GDM1 (cell line): ENCODE measurements at places on chromosomes 1 and 21.

DNA sequence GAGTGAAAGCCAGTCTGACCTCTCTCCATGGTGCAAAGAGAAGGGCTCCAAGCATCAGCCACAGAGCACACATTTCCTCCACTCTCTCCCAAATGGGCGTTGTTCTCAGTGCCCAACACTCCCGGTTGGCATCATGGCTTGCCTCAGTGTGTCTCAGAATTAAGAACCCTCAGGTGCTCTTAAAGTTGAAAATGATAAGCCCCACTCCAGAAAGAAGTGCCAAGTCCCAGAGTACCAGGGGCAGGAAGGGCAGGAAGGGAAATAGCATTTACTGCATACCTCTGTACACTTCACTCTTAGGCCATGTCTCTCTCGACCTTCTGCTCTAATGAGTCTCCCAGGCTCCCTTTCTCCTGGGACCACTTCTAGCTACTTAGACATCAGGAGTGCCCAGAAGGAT lies 15.2 kb upstream of the ARHGEF2 start:
- no peak for DNase-seq

DNA sequence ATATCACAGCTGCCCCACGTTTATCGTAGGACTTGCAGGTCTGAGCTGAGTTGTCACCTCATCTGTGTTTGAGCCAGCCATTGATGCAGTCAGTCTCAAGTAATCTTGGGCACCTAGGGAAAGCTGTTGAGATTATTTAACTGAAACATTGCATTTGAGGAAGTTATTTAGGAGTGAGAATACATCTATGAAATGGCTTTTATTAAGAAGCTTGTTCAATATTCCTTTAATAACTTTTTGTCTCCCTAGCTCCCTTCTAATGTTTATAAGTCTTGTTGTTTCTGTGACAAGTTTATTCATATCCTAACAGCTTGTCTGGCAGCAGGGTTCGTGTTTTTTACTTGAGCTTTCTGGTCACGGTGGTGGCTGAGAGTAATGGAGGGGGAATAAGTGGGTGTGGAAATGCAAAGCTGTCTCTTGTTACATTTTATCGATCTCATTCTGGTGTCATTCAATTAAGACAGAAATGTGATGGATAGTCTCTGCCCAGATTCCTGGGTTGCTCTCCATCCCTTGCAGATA lies 555.9 kb downstream of the USP25 start:
- DNase-seq, result no peak

DNA sequence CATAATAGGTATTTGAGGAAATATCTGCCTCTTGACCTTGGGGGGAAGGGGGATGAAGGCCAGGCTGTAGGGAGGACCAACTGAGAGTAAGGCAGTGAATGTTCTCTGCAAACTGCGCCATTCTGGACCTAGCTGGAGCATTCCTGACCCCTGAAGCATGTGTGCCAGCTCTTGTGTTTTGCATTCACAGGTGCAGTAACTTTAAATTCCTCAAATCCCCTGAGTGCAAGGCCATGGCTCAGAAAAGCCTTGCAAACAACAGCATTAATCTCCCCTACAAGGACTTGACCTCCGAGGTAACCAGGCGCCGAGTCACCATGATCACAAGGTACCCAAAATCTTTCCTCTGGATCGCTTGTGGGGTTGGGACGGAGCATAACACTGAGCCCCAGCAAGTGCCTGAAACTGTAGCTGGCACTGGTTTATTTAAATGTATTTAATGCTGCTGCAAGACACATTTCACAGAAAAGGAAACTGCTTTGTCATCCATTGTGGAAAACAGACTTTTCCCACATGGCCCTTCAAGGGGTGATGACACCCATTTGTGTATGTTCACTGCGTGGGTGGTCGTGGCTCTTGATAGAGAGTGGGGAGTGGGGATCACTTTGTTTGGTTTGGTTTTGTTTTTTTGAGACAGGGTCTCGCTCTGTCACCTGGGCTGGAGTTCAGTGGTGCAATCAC lies 1.7 kb downstream of the MYOCOS start:
- DNase-seq, result no peak

GRCh38 chr1:229295745-229296144 lies 24.8 kb downstream of the RAB4A start:
- no peak for DNase-seq

DNA sequence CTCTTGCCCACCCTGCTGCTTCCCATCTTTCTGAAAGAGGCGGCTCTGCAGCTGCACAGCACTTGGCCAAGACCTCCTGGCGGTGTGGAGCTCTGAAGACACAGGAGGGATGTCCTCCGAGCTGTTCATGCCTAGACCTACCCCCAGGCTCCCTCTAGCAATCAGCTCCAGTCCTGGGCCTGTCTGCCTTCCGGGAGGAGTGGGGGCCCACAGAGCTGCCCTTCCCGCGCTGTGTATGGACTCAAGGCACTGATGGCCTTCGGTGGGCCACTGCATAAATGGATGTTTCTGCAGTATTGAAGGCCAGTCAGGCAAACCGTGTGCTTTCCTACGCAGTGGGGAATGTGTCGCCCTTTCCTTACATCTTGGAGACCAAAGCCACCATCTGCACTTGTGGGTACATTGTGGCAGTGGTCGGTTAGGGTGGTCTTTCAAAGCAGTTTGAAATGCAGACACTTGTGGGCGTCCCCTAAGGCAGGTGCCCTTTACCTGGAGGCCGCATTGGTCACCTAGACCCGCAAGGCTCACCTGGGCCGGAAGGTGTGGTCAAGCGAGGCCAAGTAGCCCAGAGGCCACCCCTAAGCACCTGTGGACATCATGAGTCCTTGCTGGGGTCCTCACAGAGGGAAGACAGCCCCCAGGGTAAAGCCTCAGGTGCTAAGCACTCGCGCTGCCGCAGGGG lies 912 bp upstream of the PKNOX1 start:
- DNase-seq, result no peak

DNA sequence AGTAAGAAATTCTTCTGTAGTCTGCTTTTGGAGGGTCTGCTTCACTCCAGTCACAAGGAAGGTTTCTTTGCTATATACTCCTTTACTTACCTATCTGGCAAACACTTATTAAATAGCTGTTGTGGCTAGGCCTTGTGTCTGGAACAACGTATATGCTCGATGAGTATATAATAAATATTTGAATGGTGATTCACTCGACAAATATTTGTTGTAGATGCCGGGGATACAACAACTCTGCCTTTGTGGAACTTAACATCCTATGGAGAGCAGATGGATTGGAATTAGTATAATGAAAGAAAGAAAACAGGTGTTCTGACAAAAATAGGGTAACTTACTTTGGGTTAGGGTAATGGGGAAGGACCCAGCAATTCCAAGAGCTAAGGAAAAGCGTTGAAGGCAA lies 31.1 kb downstream of the KPNA6 start:
- DNase-seq, result no peak

- DNase-seq, result no peak
Observed at GRCh38 chr1:211683396-211684297, 8.2 kb upstream of the NEK2 start.

DNA sequence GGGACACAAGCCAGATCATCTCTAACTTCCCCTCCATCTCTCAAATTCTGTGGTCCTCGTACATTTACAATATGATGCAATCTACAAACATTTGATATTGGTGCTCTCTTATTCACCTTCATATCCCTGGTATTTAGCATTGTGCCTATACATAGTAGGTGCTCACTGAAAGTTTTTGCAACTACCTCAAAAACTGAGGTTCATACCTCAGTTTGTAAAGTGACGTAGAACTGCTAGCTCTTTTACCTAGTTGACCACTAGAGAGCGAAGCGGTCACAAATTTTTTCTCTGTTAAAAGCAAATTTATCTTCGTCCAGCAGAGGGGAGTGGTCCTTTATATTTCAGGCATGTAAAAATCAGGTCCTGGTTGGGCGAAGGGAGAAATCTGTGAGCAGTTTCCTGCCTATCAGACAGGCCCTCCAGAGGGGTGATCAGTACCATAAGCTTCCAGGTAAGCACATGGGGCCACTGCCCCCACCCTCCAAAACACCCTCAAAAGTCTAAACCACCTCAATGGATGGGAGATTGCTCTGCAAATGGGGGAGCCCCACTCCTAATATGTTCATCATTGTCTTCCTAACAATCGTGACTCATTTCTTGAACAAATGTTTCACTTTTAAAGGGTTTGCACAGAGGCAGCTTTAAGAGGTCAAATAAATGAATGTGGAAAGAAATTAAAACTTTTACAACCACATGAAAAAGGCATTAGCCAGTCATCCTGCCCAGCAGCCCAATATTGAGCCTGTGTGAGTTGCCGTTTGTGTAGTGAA lies 10.6 kb upstream of the HLCS start:
- DNase-seq, result peak; percentile 9

GRCh38 chr21:35829067-35829466 lies 231.3 kb downstream of the SETD4 start:
- no peak for DNase-seq

DNA sequence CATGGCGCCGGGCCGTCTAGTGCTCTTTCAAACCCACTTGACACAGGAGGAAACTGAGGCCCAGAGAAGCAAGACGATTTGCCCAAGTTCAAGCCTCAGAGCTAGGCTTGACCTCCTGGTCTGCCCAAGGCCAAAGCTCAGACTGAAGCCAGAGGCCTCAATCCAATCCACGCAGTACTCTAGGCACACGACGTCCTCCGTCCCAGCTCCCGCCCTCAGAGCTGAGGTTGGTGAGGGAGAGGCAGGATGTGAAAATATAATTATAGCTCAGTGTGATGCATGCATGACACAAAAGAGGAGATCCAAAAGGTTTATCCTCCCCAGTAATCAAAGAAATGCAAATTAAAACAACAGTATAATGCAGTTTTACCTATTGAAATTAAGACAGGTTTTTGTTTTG lies 15.5 kb upstream of the ADGRB2 start:
- no peak for DNase-seq
